ENCODE measurements at places on chromosomes 7 and 10. TPM values are rescaled to one million over a fixed set of nuclear protein-coding genes. Genes with fewer than 3 reads are reported as not detected.

MEOX2 gene
- 8.4 TPM for total RNA-seq

OR2A42 gene
- total RNA-seq = not detected

AKR1C4 gene
- total RNA-seq = not detected

DMBT1 gene
- 0.06 TPM for total RNA-seq

TMUB1 gene
- total RNA-seq = 28.5 TPM

EBF3 gene
- total RNA-seq = 9.7 TPM

FKBP6 gene
- total RNA-seq = not detected

OR2A12 gene
- not detected for total RNA-seq

BTBD16 gene
- total RNA-seq = 0.17 TPM

LIPF gene
- not detected for total RNA-seq

ST8SIA6 gene
- 10.9 TPM for total RNA-seq
